Activated T-cell treated with anti-CD3 and anti-CD28 coated beads for 48 hours (primary cell): ENCODE measurements at places on chromosomes 5 and 9.

- no peak for DNase-seq
Measured at GRCh38 chr9:137437691-137438590, 3.2 kb downstream of the ENTPD8 start.

DNA sequence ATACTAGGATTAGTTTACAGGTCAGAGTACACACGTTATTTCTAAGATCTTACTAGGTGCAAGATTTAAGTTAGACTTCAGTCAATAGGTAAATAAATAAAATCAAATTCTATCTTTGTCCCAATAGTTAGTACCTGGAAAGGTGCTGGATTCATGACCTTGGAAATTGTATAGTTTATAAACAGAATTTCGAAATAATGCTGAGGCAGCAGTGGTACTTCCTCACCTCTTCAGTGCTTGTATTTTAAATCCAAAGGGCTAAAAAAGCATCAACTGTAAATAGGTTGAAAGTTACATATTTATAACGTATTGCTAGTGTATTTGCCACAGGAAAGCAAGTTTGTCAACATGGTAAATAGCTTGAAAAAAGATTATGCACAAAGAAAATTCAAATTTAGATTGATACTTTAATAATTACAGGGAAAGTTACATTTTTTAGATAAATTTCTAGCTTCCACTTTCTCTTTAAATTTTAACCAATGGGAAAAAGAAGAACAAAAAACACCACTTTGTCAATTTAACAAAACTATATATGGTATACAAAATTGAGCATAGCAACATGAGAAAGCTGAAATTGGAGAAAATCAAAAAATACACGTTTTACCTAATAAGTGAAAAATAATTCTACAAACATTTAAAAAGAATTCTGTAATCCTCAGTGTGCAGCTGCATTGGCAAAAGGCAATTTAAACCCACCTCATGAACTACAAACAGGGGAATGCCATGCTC is 46.5 kb downstream of the NR3C1 start:
- DNase-seq = no peak

GRCh38 chr5:175684931-175685330 is 27.1 kb downstream of the HRH2 start:
- no peak for DNase-seq

- no peak for DNase-seq
Measured at GRCh38 chr9:16985559-16986348, 115.3 kb upstream of the BNC2 start.

- DNase-seq = no peak
Measured at GRCh38 chr5:65699338-65699737, 22.6 kb downstream of the SGTB start.

GRCh38 chr5:56358703-56359681 is 125.9 kb upstream of the ANKRD55 start:
- no peak for DNase-seq

- DNase-seq = no peak
Measured at GRCh38 chr9:95770653-95771131, 104.8 kb upstream of the ERCC6L2 start.

GRCh38 chr5:87850843-87851242 is 417.8 kb downstream of the TMEM161B start:
- no peak for DNase-seq

- DNase-seq = no peak
Measured at GRCh38 chr9:7103367-7103766, 345.6 kb downstream of the KDM4C start.

- DNase-seq = no peak
Measured at GRCh38 chr5:95824747-95825146, 2.2 kb upstream of the GLRX start.

DNA sequence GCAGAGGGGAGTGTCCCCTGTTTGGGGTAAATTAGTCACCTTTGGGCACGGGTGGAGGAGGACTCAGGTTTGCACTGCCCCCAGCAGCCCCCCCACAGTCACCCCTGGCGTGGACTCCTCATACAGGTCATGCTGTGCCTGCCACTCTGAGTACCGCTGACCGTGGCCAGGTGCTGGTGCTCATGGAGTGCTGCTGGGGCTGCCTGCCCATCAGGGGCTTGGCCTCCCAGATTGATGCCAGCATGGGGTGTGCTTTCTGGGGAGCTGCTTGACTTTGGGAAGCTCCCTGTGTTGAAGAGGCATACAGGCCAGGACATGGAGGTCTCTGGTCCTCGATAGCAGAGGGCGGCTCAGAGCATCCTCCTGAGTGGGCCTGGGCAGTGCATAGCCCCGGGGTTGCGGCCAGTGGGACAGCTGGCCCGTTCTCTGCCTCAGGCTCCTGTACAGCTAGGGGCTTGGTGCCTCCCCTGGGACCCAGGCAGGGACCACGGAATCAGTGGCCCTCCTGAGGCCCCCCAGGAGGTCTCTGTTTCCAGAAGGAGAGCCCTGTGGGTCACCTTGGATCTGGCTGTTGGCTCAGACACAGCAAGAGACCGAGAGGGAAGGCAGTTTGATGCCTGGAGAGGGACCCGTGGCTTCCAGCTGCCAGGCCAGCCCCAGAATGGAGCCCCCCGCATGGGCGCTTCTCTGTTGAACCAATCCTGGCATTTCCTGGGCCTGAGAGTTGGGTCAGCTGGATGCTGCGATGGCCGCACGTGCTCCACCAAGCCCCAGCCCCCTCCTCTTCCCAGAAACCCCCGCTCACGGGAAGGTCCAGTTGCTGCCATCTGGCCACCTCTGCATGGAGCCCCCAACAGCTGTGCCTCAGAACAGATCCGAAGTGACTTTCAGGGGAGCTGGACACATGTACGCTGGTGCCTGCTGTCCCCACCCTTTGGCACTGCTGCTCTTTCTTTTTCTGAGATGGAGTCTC is 6.1 kb upstream of the AJM1 start:
- no peak for DNase-seq

DNA sequence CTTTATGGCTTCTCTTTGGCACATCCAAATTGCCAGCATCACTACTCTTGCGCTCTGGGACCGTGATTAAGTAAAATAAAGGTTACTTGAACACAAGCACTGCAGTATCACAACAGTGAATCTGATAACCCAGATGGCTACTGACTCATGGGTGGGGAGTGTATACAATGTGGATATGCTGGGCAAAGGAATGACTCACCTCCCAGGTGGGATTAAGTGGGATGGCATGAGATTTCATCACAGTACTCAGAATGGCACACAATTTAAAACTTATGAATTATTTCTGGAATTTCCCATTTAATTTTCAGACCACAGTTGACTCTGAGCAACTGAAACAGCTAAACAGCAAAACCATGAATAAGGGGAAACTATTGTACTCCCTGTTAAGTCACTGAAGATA is 4.3 kb downstream of the GFM2 start:
- DNase-seq = no peak

DNA sequence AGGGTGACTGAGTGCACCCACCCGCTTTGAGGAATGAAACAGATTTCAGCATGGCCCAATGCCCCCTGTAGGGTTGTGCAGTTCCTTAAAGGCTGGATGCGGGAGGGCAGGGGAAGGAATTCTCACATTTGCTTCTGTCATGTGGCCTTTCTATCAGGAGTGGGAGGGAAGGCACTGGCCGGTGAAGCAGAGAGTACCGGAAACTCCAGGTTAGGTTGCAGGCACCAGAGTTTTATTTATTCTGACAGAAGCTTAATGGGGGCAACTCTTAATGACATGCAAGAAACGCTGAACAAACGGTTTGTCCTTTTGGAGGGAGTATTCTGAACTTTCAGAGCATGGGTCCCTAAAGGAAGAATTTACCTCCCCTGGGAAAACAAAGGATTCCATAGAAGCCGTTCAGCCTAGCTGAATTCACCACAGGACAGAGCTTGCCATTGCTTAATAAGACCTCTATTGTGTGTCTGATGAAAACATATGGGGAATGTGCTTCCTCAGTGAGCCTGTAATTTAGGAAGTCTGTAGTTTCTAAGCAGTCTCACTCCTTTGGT is 44.1 kb upstream of the EQTN start:
- DNase-seq = no peak

DNA sequence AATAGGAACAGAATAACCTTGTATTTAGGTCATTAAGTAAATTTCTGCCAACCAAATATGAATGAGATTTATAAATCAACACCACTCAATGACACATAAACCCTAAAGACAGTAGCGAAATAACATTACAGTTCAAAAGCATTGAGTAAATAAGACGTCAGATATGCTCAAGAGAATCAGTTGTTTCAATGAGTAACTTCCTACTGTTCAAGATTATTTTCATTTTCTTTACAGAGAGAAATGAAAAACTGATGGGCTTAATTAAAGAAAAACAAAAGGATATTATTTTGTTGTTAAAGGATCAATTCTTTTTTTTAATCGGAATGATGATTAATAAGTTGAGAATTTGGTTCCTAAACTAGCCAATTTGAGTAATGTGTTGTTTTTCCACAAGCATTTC is 150.1 kb downstream of the BNC2 start:
- no peak for DNase-seq
